Lung (tissue), 17 donors: ENCODE measurements at places on chromosomes 11 and 22. TPM values are rescaled to one million over a fixed set of nuclear protein-coding genes. Genes with fewer than 3 reads are reported as not detected.

CALCA gene
- total RNA-seq: 8.4 TPM

OR51B2 gene
- 1.9 TPM for total RNA-seq

CCDC116 gene
- total RNA-seq: 0.71 TPM

GRCh38 chr22:49999063-49999945 lies 13.3 kb downstream of the IL17REL start:
- H3K4me1 ChIP-seq: no peaks in the 10 kb centered on the region
- H3K27me3 ChIP-seq: peaks cover 11% of the 10 kb centered on the region
- no peak for DNase-seq
- no peaks in the 10 kb centered on the region for H3K36me3 ChIP-seq
- H3K4me3 ChIP-seq: no peak overlapping the region

- no peaks in the 10 kb centered on the region for H3K4me1 ChIP-seq
- no peaks in the 10 kb centered on the region for H3K36me3 ChIP-seq
- no peak for DNase-seq
Measured at GRCh38 chr11:24589064-24589463, 92.2 kb downstream of the LUZP2 start.
